ENCODE measurements at places on chromosomes 4 and X. TPM values are rescaled to one million over a fixed set of nuclear protein-coding genes. Genes with fewer than 3 reads are reported as not detected.

FAM13A gene
- total RNA-seq, result 10.1 TPM

MAGEB10 gene
- not detected for total RNA-seq

ANXA10 gene
- not detected for total RNA-seq

RBM46 gene
- not detected for total RNA-seq

ESX1 gene
- total RNA-seq, result not detected

TRPC5OS gene
- not detected for total RNA-seq

Measured in activated CD4-positive, alpha-beta memory T cell treated with anti-CD3 and anti-CD28 coated beads, Interleukin-2, amount 10 ng/mL, durations not matched to agents 7 days and 5 days (primary cell).